Coronary artery (tissue), 2 donors: ENCODE measurements at places on chromosomes 16 and 17.

GRCh38 chr17:10756619-10757018, 26.8 kb upstream of the TMEM220 start:
- DNase-seq = no peak

- peak; percentile 91 for DNase-seq
Observed at GRCh38 chr17:55273579-55274354, 9.0 kb downstream of the HLF start.

- DNase-seq = no peak
Observed at GRCh38 chr17:73938706-73939105, 264.8 kb upstream of the RPL38 start.

DNA sequence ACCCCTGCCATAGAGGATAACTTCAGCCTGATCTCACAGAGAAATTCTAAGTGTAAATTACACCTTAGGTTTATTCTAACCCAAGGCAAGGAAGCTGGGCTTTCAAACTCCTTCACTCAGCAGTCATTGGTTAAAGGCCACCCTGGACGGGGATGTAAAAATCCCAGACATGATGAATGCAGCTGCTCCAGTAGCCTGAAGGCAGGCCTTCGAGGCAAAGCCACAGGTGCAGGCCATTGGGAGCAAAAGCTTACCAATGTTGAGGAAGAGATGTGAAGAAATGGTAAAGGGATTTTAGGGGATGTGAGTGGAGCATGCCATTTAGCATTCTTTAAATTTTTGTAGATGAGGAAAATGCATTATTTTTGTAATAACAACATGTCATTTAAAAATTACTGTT, 514.4 kb downstream of the XYLT1 start:
- DNase-seq = no peak

DNA sequence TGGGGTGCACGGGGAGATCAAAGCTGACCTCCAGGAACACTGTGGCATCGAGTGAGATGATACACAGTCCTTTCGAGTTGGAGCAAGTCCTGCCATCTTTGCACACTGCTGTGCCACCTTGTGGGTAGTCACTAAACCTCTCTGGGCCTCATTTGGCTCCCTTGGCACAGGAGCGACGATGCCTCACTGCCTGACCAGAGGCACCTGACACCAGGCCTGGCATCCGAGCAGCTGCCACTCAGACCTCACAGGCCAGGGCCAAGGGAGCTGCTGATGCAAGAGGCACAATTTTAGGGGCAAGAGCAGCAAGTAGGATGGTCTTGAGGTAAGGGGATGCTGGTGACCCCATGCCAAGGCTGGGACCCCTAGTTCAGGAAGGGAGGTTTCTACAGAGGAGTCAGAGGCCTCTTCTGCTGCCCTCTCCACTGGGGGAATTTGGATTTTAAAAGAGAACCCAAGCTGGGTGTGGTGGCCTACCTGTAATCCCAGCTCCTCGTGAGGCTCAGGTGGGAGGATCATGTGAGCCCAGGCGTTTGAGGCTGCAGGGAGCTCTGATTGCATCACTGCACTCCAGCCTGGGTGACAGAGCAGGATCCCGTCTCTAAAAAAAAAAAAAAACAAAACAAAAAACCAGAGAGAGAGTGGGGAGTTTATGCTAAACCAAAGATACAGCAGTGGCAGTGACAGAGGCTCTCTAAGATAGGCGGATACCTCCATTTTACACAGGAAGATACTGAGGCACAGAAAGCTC, 6.7 kb upstream of the ADGRG1 start:
- DNase-seq = no peak

- DNase-seq = no peak
Observed at GRCh38 chr16:2867661-2867986, 9.7 kb upstream of the PRSS22 start.

DNA sequence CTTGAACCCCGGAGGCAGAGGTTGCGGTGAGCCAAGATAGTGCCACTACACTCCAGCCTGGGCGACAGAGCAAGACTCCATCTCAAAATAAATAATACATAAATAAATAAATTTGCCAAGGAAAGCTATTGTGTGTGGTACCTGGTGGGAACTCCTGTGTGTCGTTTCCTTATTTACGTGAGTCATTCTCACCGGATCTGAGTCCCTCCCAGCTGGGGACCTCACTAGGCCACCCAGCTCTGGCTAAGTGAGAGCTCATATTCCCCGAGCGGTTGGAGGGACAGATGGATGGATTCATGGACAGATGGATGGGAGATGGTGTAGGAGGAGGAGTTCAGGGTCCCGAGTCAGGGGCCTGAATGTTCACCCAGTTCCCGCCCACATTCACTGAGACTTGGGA, 22.9 kb upstream of the C1QL1 start:
- no peak for DNase-seq

DNA sequence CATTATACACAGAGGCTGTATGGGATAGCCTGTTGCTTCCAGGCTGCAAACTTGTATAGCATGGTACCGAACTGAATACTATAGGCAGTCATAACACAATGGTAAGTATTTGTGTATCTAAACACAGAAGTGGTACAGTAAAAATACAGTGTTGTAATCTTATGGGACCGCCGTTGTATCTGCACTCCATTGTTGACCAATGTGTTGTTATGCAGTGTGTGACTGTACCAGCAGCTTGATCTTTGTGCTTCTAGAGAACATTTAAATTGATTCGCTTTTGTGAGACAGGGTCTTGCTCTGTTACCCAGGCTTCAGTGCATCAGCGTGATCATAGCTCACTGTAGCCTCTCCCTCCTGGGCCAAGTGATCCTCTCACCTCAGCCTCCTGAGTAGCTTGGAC, 31.5 kb downstream of the WWOX start:
- no peak for DNase-seq

- no peak for DNase-seq
Observed at GRCh38 chr17:7281953-7282751, 634 bp downstream of the SLC2A4 start.

DNA sequence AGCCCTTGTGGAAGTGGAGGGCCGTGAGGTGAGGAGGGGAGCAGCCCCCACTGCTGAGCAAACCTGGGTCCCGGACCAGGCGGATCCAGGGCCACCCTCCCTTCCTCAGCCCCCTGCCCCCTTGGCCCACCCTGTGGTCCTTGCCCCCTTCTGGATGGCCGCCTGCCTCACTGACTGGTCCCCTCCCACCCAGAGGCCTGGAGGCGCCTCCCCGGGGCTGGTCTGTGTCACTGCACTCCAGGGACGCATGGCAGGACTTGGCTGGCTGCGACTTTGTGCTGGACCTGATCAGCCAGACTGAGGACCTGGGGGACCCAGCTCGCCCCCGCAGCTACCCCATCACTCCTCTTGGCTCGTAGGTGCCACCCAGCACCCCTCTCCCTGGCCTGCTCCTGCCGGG, 19.2 kb upstream of the SMIM5 start:
- DNase-seq = no peak

DNA sequence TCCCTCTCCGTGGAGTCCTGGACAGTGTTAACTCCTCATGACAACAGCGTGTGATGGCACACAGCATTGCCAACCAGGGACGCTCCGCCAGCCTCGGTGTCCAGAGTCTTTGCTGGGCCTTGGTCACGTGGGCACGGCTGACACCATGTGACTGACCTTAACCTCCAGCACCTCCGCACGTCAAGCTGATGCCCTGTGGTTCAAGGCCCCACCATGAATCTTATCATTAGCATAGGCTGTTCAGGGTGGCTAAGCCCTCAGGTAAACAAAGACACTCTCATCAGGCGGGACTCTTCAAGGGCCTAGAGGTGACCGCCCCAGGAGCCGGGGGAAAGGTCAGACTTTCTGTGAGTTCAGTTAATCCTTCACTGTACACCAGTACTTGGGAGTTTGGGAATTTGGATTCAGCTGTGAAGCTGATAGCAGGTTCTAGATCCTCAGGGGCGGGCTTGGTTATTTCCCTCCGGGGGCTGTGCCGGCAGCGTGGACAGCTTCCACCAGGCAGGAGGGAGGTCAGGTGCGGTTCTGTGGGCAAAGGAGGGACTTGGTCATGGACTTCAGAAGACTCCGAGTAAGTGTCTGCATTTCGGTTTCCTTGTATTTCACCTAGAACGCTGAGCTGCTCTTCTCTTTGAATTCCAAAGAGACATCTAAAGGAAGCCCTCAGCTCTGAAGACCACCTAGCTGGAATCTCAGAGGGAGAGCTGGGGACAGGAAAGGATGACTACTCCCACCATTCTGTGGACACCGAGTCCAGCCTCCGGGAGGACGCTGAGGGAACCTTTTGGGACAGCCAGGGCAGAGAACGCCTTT, 195.5 kb upstream of the CIBAR2 start:
- DNase-seq = no peak

- DNase-seq = no peak
Observed at GRCh38 chr16:50901062-50901461, 159.2 kb downstream of the CYLD start.

GRCh38 chr16:13864689-13865088, 55.3 kb upstream of the ERCC4 start:
- DNase-seq = no peak

- no peak for DNase-seq
Observed at GRCh38 chr16:83350481-83350880, 457.3 kb upstream of the HSBP1 start.

DNA sequence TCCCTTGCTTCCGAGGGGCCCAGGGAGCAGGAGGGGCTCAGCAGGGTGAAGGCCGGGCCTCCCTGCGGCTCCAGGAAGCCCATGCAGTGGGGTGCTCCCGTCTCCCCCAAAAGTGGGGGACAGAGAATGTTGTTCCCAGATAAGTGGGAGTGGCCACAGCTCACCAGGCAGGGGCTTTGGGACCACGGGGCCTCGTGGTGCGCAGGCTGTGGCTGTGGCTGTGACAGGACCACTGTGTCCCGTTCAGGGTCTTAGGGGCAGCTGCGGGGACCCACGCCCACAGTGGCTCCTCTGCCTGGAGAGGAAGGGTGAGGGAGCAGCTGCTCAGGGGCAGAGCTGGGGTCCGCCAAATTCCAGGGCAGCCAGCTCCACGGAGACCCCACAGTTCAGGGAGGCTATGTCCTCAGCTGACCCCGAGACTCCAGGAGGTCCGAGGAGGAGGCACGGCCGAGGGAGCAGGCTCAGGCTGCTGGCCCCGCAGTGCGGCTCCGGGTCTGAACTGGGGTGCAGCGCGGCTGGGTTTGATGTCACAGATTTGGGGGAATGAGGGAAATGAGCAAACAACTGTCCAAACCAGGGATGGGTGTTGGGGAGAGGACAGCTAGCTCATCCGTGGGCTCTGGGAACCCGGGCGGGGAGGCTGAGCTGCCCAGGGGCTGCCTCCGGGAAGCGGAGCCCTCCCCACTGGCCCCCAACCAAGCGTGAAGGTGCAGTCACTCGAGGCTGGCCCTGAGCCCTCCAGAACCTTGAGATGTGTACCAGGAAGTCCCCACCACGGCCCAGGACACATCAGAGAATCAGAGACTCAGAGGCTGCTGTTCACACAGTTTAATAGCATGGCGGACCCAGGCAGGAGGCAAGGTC, 23.4 kb downstream of the TPSD1 start:
- no peak for DNase-seq

DNA sequence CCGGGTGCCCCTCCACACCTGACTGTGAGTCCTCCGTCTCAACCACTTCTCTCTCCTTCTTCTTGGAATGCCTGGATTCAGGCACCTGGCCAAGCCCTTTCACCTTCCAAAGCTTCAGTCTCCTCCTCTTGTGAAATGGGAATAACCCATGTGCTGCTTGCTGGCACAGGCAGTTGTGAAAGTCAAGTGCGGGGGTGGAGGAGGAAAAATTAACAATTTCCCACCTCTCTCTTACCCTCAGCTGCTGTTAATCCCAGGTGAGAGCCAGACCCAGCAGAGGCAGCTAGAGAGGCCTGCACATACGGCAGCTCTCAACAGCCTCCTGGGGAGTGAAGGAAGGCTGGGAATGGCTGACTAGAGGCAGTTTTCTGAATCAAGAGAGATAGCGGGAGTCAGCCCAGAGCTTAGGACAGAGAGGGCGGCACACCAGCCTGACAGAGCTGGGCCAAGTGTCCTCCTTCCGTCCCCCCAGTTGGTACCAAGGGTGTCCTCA, 77.9 kb upstream of the LGALS9 start:
- DNase-seq = no peak

- DNase-seq = no peak
Observed at GRCh38 chr16:86736502-86736901, 158.2 kb downstream of the FOXL1 start.

- DNase-seq = no peak
Observed at GRCh38 chr16:22177968-22178930, 15.9 kb downstream of the SDR42E2 start.

- DNase-seq = no peak
Observed at GRCh38 chr17:50386510-50386909, 10.8 kb downstream of the LRRC59 start.

GRCh38 chr17:48175692-48176470, 68.3 kb downstream of the SNX11 start:
- no peak for DNase-seq

GRCh38 chr17:76219670-76220383, 20.5 kb downstream of the RNF157 start:
- DNase-seq = no peak

DNA sequence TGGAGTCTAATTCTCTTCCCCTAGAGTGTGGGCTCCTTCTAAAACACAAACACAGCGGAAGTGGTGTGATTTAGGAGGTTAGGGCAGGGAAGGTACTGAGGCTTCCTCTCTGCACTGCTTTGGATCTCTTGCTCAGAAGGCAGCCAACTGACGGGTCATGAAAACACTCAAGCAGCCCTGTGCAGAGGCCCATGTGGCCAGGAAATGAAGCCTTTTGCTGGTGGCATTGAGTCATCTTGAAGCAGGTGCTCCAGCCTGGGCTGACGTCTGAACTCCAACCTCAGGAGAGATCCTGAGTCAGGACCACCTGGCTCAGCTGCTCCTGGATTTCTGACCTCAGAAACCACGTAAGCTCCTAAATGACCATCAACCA, 72.9 kb downstream of the MRM1 start:
- DNase-seq = no peak

- no peak for DNase-seq
Observed at GRCh38 chr17:82629748-82630147, 18.5 kb downstream of the WDR45B start.

GRCh38 chr17:2396192-2396567, 4.7 kb downstream of the MNT start:
- DNase-seq = no peak

DNA sequence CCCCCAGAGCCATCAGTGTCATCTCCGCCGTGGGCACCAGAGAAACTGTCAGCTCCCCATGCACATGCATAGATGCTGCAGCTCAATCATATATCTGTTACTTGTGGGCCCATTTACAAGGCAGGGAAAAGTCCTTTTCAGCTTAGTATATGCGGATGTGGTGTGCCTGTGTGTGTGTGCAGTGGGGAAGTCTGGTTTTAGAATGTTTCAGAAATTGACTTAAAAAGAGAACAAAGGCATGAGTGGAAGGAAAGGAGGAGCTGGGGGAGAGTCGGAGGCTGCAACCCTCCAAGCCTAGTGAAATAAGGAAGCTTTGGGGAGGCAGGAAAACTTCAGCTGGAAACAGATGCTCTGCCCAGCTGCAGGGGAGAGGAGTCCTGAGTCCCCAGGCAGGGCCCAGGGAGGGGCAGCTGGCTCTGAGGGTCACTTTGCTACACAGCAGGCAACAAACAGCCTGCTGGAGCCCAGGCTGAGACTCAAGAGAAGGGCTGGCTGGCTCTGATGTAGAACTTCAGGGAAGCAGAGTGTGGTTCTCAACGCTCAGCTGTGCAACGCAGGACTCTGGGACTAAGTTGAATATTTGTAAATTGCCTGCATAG, 11.1 kb upstream of the CD300LD start:
- DNase-seq = no peak

GRCh38 chr17:47776330-47777197, 43.5 kb downstream of the TBX21 start:
- no peak for DNase-seq
